ENCODE measurements at places on chromosomes 5 and 9.

DNA sequence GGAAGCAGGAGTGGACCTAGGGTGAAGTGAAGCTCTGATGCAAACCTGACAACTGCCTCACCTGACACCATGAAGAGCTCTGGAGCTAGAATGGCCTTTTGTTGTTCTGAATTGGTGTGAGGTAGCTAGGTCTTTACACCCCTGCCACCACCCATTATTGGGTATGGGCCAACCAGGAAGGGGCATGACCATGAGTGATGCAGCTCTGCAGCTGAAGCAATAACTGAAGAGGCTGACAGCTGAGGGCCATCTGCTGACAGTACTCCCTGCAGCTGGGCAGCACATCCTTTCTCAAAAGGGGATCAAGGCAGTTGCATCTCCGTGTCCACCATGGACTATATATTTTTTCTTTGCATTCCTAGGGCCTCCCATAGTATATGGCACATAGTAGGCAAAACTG, 87.0 kb upstream of the TLE1 start:
- DNase-seq, result no peak

DNA sequence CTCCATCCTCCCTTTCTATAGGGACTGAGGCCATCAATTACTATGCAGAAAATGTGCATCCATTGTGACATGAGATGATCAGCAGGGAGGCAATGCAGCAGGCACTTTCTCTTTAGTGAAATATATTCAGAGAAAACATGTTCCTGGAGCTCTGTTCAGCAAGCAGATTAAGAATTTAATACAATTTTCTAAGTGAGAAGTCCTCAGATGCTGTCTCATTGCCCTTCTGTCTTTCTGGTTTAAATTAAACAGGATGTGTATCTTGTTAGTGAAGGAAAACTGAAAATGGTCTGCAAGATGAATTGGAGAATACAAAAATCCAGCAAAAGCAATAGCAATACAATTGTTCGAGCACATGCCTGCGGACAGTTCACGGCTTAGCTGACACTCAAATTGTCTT, 445.8 kb upstream of the RIOK2 start:
- no peak for DNase-seq

DNA sequence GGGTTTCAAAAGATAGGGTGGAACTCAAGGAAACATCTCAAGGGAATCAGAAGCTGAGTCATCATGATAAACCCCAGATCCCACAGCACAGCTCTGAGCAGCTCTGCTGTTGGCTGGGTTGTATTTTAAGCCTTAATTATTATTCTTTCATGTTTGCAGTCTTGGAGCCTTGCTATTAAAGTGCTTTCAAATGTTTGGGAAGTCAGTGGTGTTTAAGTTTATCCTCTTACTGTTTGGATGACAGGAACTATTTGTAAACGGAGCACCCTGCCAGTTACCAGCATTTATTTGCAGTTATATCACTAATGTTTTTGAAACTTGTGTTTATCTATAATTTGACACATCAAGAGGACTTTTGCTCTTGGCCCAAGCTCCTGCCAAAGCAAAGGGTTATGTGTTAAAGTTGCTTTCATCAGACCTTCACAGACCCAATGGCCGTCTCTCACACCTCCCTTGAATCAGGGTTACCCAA, 141.1 kb upstream of the SPDL1 start:
- DNase-seq, result no peak

DNA sequence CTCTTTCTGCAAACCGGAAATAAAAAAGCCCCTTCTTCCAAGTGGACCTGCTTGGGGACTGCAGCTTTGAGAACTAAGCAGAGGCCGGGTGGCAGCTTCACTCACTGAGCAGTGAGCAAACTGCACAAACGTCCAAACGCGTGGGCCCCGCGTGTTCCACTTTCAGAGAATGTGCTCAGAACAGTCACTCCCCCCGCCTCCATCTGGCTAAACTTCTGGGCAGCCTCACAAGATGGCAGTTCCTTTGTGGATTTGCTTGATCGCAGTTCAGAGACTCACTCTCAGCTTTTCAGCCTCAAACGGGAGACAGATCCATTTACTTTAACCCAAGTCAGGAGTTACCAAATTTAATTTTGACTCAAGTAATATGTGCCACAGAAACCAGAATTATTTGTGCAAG, 216.6 kb downstream of the TLE1 start:
- DNase-seq, result no peak

DNA sequence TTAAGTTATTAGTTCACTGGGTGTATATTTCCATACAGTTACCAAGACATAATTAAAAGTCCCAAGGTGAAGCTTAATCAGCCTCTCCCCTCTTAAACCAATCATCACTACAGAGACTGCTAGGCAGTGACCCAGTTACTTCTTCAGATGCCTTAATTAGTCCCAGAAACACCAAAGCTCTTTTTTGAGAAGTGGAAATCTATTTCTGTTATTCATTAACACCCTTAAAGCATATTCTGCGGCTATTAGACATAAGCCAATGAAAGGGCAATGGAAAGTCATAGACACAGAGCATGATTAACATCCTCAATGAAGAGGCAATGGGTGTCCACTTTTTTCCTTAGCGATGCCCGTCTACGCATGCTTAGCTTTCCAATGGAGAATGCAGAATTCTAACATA, 48.3 kb upstream of the DNAH5 start:
- DNase-seq, result no peak

DNA sequence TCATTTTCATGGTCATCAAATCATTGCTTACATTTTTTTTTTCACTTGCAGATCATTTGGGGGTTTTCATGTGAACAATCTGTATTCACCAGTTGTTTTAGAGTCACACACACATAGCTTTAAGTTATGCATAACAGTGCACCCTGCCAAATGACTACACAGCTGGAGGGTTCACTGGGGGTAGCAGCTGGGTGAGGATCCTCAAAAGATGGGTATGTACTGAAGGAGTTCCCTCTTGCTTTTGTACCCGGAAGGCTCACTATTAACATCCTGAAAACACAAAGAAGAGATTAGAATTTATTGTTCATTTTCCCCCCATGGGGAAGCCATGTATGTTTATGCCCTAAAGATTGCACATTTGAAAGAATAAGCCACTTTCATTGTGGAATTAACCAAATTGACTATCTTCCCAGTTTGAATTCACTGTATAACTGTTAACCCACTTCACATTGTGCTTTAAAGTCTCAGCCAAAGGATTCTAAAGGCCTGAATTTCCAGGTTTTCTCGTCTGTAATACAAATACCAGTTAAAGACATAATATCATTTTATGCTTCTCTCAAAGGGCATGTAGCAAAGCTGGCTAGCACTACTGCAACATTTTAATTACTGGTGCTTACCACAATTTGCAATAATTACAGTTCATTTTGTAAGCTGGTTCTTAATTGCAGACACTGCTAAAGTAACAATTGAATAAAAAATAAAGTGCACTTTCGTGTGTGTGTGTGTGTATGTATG, 466.4 kb upstream of the MEF2C start:
- no peak for DNase-seq

GRCh38 chr9:127280880-127281660, 16.5 kb downstream of the GARNL3 start:
- DNase-seq, result no peak

DNA sequence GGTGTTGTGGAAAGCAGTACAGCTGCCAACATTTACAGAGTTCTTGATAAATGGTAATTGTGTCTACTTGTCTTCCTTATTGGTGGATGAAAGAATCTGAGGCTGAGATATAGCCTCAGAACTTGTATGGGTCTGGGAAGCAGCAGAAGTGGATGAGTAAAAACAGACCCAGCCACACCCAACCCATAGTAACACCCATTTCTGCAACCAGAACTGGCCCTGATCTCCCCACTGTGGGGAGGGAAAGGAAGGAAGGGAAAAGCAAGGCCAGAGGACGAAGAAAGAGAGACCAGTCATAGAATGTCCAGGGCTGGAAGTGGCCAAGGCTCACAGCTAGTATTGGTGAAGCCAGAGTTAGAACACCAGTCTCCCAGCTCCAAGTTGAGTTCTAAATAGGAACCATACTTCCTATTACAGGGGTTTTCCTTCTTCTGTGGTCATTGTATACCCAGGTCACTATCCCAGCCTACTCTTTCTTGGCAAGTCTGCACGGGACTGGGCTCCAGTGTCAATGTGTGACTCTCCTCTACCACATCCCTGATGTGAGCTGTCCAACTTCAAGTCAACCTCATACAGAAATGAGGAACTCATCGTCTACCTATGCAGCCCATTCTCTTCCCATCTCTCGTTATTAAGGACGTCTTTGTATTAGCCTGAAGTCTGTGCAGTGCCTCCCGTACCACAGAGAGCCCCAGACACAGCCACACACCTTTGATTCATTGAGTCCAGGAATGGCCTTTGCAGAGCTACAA, 35.9 kb downstream of the ITK start:
- DNase-seq, result no peak

GRCh38 chr9:3647652-3648051, 121.9 kb upstream of the RFX3 start:
- DNase-seq, result no peak

- DNase-seq, result no peak
These were observed 602.1 kb downstream of the TAF11L14 start for GRCh38 chr5:18236386-18236785.

- no peak for DNase-seq
These were observed 31.3 kb upstream of the IFNE start for GRCh38 chr9:21513431-21513830.

GRCh38 chr9:96071076-96071814, 195.8 kb downstream of the ERCC6L2 start:
- no peak for DNase-seq

GRCh38 chr5:1554410-1554967, 30.7 kb upstream of the LPCAT1 start:
- no peak for DNase-seq

DNA sequence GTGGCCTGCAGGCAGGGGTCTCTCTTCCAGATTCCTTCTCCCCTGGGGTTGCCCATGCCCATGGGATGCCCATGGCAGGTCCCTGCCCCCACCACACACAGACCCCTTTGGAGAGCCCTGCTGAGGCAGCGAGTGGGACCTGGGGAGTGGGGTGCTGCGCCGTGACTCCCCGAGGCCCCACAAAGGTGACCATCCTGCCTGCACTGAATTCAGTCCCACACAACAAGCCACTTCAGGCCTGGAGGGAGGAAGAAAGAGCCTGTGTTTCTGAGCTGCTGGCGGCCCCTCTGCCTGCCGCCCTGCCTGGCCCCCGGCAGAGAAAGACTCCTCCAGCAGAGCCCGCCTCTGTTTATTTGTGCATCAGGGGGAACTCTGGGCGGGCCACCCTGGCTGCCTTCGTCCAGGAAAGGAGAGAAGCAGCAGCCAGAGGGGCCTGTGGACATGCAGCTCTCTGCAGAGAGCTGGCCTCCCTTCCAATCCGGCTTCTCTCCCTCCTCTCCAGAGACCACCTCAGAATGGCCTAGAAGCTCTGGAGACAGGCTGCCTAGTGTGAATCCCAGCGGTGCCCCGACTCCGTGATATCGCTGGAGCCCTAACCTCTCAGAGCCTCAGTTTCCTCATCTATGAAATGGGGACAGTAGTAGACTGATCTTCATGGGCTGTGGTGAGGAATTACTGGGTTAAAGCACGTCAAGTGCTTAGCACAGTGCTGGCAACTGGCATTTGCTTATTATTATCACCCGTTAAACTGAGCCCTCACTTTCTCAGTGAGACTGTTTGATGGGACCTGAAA, 72.9 kb downstream of the COL27A1 start:
- no peak for DNase-seq

- no peak for DNase-seq
These were observed 100.4 kb downstream of the SGCD start for GRCh38 chr5:156427315-156427714.

DNA sequence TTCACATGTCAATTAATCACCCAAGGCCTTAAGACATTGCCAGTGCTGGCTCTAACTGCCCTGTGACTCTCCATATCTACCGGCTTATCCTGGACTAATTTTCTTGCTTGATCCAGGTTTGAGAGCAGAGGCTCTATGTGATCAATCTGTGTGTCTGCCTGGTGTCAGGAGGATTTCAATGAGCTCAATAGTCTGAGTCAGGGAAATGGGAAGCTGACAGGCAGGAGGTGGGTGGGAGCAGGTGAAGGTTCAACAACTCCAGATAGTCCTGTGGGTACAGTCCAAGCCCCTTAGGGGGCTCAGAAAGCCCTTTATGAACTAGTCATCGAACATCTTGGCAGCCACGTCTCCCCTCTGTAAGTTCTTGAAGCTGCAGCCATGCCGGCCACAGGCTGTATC, 72.2 kb downstream of the SHB start:
- no peak for DNase-seq

- peak; percentile 3 for DNase-seq
These were observed 61.8 kb downstream of the C9 start for GRCh38 chr5:39302472-39302871.

DNA sequence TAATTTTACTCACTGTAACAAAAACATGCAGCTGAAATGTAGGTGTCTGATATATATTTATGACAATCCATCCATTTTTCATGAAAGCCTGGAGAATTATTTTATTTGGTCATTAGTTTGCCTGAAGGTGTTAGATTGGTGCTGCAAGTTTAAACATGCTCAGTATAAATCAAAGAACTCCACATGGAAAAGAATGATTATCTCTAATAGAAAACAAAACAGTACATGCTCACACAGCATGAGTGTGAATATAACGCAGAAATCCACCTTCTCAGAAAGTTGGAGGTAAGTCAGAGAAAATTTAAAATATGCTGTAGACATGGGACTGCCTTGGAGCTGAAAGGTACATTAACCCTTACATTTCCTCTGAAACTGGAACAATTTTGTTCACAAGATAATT, 165.5 kb upstream of the RGS7BP start:
- no peak for DNase-seq

- DNase-seq, result no peak
These were observed 45.6 kb downstream of the COL15A1 start for GRCh38 chr9:98989036-98990000.

DNA sequence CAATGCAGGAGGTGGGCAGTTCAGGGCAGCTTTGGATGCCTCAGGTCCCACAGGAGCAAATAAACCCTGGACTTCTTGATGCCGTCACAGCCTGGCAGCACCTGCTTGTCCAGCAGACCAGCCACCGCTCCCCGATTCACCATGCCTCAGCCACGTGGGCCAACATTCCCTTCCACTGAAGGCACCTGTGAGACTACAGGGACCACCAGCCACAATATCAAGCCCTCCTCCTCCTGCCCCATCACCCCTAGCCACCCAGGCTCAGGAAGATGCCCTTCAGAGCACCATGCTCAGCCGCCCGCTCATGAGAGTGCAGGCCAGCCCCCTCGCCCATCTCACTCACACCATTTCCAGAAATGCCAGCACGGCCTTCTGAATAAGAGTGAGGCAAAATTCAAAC, 234.7 kb downstream of the SYK start:
- no peak for DNase-seq

DNA sequence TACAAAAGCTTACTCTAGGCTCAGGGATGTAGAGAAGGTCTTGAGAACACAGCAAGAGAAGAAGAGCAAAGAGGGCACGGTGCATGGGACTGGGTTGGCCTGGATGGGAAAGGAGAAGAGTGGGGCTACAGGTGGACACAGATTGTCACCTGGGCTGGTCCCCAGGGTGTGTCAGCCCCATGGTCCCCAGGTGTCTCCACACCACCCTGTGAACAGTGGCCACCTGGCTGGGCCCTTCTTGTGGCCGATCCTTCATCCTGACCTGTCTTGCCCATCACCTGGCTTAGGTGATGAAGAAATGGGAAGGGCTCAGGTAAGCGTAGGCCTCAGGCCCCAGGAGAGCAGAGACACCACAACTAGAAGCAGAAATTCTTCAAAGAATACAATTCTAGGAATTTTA, 188.9 kb downstream of the TENT4A start:
- DNase-seq, result no peak
